ENCODE measurements at places on chromosomes 13 and 19.

GRCh38 chr19:41546386-41546789 is 29.6 kb upstream of the CEACAM21 start:
- DNase-seq = no peak

GRCh38 chr19:40689339-40690049 is 957 bp downstream of the NUMBL start:
- DNase-seq = no peak

GRCh38 chr19:28012361-28012760 is 1200.6 kb downstream of the UQCRFS1 start:
- no peak for DNase-seq

GRCh38 chr13:100473501-100474044 is 115.0 kb downstream of the GGACT start:
- no peak for DNase-seq

DNA sequence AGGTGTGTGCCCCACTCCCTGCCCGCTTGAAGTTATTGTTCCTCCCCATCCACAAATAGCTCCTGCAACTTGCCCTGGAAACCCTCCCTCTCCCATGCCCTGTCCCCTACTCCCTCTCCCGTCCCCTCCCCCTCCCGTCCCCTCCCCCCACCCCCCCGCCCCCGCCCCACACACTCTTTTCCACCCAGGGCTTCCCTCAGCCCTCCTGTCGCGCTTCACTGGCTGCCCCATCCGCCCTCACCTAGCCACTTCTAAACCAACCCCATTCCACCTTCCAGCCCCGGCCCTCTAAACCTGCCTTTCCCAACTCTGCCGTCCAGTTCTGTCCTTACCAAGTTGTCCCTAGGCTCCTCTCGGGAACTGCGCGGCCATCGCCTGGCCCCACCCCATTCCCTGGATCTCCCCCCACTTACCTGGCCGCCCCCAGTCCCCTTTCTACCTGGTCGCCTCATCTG is 993 bp downstream of the RGL3 start:
- no peak for DNase-seq
